ENCODE measurements at places on chromosomes 4 and X.

DNA sequence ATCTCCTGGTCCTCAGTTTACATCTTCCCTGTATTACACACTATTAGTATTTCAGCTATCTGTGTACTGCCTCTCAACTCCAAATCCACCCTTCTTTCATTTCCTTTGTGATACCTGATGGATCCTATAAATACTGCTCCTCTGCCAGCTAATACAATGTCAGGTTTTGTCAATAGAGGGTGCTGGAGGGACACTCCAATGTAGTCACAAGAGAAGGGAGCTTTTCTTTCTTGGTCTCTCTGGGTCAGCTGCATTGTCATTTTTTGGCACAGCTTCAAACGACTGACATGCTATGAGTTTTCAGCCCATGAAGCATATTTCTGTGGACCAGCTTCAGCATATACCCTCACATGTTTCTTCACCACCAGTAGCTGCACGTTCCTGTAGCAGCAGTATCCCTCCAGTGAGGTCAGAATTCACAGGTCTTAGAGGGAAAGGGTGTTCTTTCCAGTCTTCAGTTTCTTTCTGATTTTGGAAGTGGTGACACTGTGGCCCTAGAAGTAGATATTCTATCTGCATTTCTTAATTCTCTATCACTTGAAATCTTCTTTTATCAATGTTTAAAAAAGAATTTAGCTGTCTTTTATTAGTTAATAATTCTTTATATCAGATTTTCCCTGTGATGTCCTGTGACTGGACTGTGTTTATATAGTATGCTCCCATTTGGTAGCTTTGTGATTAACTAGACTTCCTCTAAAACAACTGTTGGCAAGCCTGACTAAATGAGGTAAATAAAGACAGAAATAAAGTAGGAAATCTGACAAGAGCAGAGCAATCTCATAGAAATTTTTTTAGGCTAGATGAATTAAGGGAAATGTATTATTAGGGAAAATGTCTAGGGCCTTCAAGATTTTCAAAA lies 60.6 kb downstream of the GABRA2 start:
- peak; percentile 78 for DNase-seq

DNA sequence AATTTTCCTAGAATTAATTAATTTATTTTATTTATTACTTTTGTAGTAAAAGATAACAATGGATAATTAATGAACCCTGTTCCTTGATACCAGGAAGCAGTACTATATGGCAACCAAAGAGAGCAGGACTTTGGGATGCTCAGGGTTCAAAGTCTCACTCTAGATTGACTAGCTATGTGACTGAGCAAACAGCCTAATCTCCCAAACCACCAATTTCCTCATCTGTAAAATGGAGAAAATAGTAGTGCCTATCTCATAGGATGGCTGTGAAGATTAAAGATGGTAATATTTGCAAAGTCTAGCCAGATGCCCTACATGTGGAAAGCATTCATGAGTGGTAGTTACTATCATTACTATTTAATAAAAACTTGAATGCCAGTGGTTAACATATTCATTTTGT lies 97.6 kb downstream of the PRDM5 start:
- DNase-seq: no peak

DNA sequence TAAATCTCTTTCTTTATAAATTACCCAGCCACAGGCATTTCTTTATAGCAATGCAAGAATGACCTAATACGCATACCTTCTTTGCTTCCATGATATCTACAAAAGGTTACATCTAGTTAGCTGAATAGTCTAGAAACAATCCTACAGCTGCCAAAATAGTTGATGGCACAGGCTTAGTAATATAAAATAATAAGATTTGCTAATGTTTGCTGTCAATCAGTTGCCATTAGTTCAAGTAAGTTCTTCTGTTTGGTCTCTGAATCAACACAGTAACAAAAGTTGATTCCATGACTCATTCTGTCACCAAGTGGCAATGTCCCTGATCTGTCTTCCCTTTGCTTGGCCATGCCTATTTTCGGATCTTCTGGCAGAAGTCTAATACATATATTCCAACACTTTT lies 470.2 kb downstream of the SPRY1 start:
- DNase-seq: no peak

- DNase-seq: no peak
Measured at GRCh38 chrX:46477435-46477834, 67.8 kb downstream of the ZNF674 start.

- DNase-seq: peak; percentile 75
Measured at GRCh38 chrX:72100824-72101351, 30.8 kb downstream of the RTL5 start.

- peak; percentile 32 for DNase-seq
Measured at GRCh38 chr4:80197601-80198440, 518 bp downstream of the PRDM8 start.

DNA sequence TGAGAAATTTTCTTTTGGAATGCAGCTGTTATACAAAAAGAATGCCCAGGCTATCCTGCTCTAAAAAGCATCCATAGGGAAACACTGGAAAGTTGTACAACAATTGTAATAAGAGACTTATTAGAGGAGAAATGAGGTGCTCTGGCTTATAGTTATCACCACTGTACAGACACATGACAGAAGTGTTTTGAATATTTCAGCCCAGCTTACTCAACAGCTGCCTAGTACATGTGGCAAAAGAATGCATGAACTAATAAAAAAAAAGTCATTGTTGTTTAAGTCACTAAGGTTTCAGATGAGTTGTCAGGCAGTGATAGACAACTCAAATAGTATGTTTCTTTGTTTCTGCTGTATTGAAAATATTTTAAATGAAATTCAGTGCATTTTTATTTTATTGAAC lies 307.7 kb downstream of the GPM6A start:
- DNase-seq: no peak

DNA sequence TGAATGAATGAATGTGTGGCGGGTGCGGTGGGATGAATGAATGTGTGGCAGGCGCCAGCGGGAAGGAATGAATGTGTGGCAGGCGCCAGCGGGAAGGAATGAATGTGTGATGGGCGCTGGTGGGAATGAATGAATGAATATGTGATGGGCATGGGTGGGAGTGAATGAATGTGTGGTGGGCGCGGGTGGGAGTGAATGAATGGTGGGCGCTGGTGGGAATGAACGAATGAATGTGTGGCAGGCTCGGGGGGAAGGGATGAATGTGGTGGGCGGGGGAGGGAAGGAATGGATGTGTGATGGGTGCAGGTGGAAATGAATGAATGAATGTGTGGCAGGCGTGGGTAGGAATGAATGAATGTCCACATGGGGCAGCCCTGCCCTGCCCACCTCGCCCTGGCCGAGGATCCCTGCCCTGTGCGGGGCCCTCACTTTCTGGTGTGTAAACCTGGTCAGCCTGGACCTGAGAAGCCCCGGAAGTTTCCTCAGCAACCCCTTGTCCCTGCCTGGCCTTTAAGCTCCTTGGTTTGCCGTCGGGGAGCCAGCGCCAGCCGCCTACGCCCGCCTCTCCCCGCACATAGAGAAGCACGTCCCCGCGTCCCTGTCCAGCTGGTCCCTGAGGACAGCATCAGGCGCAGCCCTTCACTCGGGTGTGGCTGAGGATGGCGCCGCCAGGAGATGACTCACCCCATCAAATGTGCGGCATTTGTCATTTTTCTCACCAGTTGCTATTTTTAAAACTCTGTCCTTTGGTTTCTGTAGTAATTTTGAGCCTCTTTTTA lies 112.8 kb upstream of the LRPAP1 start:
- no peak for DNase-seq

GRCh38 chr4:48746608-48747362 lies 33.3 kb downstream of the FRYL start:
- no peak for DNase-seq

GRCh38 chrX:147602176-147602696 lies 309.5 kb upstream of the FMR1 start:
- DNase-seq: peak; percentile 25

GRCh38 chrX:154046940-154047610 lies 27.4 kb upstream of the IRAK1 start:
- DNase-seq: no peak

DNA sequence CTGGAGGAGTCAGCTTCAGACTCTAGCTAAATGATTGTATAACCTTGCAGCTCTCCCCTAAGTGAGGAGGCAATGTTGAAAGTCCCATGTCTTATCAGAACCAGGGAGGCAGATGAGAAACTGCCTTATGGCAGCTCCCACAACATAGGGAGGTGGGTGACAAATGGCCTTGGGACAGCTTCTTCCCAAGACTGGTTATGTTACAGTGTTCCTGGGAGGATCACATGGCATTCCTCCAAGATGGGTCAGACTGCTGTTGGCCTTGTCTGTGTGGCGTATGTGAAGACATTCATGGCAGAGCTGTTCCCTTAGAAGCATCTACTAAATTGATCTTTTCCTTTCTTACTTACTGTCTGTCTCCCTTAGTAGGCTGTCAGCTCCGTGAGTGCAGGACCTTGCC lies 42.0 kb downstream of the HPRT1 start:
- DNase-seq: no peak

- DNase-seq: peak; percentile 68
Measured at GRCh38 chr4:177441061-177441802, 1.0 kb downstream of the AGA start.

- DNase-seq: no peak
Measured at GRCh38 chrX:35040871-35041270, 98.3 kb downstream of the FAM47B start.

GRCh38 chr4:41507291-41507947 lies 30.5 kb upstream of the LIMCH1 start:
- DNase-seq: no peak

DNA sequence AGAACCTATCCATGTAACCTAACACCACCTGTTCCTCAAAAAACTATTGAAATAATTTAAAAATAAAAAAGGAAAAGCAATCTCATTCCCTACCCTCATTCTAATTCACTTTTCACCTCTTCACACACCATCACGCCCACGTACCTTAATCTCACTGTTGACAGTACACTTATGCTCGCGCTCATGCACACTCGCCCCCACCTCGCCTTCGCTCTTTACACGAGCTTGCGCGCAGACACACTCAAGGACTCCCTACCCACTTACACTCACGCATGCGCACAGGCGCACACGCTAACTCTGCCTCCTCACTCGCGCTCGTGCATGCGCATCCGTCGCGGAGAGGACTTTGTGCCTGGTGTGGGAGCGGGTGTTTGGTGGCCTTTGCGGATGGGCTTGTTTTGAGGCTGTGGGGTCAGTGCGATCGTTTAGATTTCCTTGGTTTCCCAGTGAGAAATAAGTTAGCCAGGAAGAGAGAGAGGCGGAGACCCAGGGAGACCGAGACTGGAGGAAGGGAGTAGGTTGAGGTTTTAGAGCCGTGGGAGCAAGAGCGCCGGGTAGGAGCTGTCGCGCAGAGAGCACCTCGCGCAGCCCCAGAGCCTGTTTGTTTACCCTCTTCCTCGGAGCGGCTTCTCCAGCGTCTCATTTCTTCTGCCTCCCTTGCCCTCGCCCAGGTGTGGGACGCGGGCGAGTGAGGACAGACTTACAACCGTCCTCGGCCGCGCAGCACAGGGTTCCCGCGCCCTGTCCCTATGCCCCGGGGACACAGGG lies 8.1 kb upstream of the GSX2 start:
- DNase-seq: peak; percentile 91

- DNase-seq: no peak
Measured at GRCh38 chr4:153220682-153221395, 16.6 kb downstream of the TRIM2 start.

DNA sequence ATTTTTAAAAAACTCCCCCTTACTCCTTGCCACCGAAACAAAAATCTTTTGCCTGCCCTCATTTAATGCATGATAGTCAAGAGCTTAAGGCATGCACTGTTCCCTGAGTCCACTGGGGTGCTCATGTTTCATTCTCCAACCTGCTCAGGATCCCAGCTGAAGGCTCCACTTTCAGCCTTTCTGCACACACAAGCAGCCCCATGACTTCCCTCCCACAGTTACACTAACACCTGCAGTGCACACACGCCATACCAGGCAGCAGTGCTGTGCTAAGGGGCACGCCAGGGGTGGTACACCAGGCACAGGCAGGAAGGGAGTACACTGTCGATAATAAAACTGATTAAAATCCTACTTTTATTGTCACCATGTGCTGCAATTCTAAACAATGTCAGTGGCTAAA lies 385.2 kb downstream of the BMPR1B start:
- no peak for DNase-seq

GRCh38 chr4:128481752-128482480 lies 194.3 kb upstream of the PGRMC2 start:
- DNase-seq: no peak

DNA sequence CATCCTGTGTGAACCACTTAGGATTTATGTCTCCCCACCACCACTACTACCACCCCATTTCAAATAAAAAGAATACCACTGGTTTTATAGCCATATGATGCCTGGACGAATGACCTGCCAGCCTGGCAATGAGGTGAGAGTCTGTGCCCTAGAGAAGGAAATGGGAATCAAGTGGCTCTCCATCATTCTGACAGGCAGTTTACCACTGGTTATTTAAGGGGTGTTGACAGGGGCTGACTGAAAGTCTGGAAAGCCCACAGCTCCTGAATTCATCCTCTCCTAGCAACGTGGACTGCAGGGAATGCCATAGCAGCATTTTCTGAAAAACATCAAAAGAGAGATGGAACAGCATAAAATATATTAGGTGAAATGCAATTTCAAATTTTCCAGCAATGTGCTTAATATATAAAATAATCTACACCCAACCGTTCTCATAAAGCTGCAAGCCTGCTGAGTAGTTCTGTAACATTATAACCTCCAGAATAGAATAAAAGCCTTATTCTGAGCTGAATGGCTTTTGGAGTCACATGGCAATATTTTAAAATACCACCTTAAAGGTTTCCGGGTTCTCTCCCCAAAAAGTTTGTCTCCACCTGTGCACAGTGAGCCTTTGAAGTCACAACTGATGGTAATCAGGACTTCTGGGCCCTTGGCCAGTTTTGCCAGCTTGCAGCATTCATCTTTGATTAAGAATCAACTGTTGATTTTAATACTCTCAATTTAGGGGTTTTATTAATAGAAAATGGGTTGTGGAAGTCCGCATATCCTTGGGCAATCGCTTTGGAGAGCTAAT lies 121.5 kb downstream of the DCTD start:
- no peak for DNase-seq

GRCh38 chr4:102253860-102254259 lies 91.4 kb downstream of the SLC39A8 start:
- no peak for DNase-seq

DNA sequence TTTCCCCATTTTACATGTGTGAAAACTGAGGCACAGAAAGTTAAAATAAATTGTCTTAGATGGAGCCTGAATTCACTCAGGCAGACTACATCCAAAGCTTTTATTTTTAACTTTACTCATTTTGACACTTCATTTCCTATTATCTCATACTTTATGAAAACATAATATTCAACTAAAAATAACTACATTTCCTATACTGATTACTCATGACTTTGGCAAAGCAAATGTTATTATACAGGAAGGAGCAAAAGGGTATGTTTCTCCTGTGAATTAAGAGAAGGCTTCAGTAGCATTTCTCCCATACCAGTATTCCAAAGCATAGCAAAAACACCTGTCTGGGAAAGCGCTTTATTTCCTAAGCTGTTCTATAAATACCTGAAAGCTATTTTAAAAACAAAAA lies 178.6 kb downstream of the ADAMTS3 start:
- DNase-seq: peak; percentile 10

GRCh38 chr4:146379744-146380143 lies 142.0 kb downstream of the SLC10A7 start:
- no peak for DNase-seq

- no peak for DNase-seq
Measured at GRCh38 chr4:56691425-56691824, 10.3 kb upstream of the HOPX start.
